HFFc6 (cell line): ENCODE measurements at places on chromosomes 1 and 21. TPM values are rescaled to one million over a fixed set of nuclear protein-coding genes. Genes with fewer than 3 reads are reported as not detected.
A peak's percentile ranks its signal among the peaks of the same experiment; 100 is the strongest.

DNA sequence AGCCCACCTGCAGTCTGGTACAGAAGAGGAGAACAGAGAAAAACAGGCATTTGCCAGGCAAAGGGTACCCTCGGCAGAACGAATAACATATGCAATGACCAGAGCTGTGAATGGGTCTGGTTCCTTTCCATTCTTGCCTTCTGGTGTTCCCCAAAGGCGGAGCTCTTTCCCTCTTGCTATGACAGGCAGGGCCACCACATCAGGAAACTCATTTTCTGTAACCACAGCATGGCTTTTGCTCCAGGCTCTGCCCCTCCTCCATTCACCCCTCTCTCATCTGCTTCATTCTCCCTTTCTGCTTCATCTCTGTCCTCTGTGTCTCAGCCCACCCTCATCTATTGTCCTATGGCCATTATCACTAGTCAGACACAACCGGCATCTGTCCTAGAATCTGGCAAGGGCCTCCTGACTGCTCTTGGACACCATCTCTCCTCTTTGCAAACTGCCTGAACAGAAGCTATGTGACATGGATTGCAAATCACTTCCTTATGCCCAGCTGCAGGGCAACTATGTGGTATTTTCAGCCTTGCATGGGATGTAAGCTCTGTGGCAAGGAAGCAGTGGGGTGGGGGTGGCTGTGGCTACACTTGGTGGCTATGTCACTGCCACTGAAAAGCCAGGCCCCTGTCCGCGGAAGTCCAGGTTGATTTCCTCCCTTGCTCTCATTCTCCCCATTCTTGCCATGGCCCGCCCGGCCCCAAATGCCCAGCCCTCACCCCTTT is 78.8 kb upstream of the ABCD3 start:
- no peak for DNase-seq

CASQ1 gene
- total RNA-seq, result 0.19 to 0.30 TPM in 2 of 3 replicates, not detected in the other

- no peak for DNase-seq
These were observed 64.8 kb downstream of the RAP1GAP start for GRCh38 chr1:21604208-21604957.

- no peak for DNase-seq
These were observed 688.6 kb upstream of the ADGRL4 start for GRCh38 chr1:79695138-79695537.

GRCh38 chr21:25970254-25970930 is 200.2 kb downstream of the APP start:
- no peak for DNase-seq

- DNase-seq, result no peak
These were observed 17.0 kb downstream of the MX2 start for GRCh38 chr21:41378849-41379248.

- no peak for DNase-seq
These were observed 75.0 kb upstream of the ACTRT2 start for GRCh38 chr1:2946291-2946690.

GRCh38 chr1:2948001-2948750 is 73.1 kb upstream of the ACTRT2 start:
- DNase-seq, result no peak

- DNase-seq, result peak; percentile 96
These were observed 166.9 kb downstream of the IER5 start for GRCh38 chr1:181255270-181255929.

- DNase-seq, result peak; percentile 72
These were observed at the start of gene TRAPPC10 for GRCh38 chr21:44011579-44012473. TRAPPC10 (plus strand) TSS chr21:44012309; CDS start chr21:44012494, 185 bp downstream.

DNA sequence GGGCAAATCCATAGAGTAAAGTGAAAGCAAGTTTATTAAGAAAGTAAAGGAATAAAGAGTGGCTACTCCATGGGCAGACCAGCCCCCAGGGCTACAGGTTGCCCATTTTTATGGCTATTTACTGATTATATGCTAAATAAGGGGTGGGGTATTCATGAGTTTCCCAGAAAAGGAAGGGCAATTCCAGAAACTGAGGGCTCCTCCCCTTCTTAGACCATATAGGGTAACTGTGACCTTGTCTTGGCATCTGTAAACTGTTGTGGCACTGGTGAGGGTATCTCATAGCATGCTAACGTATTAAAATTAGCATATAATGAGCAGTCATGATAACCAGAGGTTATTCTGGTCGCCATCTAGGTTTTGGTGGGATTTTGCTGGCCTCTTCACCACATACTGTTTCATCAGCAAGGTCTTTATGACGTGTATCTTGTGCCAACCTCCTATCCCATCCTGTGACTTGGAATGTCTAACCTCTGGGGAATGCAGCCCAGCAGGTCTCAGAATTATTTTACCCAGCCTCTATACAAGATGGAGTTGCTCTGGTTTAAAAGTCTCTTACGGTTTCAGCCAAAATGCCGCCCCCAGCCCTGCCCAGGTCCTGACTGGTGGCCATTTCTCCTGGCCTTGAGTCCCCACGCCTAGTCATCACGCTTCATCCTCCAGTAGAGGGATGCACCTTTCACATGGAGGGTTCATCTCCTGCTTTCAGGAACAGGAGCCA is 982 bp upstream of the TRIM17 start:
- no peak for DNase-seq

AMIGO1 gene
- total RNA-seq, result 3.8 to 8.3 TPM (median 7.5 TPM) in 3 replicates

- no peak for DNase-seq
These were observed 186.4 kb downstream of the FMN2 start for GRCh38 chr1:240278082-240278481.

- no peak for DNase-seq
These were observed 3.2 kb upstream of the PLEKHG5 start for GRCh38 chr1:6494627-6495026.

OPTC gene
- total RNA-seq, result not detected in 3 replicates

DNA sequence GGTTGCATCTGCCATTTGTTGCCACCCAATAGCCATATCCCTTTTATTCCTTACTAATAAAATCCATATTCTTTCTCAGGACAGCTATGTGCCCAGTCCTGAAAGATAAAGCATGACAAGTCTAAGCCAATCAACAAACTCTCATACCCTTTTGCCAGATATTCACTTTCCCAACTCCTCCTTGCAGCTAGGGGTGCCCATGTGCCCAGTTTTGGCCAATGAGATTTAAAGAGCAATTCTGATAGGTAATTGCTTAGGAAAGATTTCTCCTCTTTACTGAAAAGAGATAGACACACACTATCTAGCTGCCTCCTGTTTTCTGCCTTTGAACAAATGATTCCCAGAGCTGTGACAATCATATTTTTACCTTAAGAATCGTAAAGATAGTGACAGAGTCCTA is 55.1 kb upstream of the LRRC8D start:
- no peak for DNase-seq

SPRR5 gene
- not detected in 3 replicates for total RNA-seq
